ENCODE measurements at places on chromosomes 5 and 9. TPM values are rescaled to one million over a fixed set of nuclear protein-coding genes. Genes with fewer than 3 reads are reported as not detected.

DNA sequence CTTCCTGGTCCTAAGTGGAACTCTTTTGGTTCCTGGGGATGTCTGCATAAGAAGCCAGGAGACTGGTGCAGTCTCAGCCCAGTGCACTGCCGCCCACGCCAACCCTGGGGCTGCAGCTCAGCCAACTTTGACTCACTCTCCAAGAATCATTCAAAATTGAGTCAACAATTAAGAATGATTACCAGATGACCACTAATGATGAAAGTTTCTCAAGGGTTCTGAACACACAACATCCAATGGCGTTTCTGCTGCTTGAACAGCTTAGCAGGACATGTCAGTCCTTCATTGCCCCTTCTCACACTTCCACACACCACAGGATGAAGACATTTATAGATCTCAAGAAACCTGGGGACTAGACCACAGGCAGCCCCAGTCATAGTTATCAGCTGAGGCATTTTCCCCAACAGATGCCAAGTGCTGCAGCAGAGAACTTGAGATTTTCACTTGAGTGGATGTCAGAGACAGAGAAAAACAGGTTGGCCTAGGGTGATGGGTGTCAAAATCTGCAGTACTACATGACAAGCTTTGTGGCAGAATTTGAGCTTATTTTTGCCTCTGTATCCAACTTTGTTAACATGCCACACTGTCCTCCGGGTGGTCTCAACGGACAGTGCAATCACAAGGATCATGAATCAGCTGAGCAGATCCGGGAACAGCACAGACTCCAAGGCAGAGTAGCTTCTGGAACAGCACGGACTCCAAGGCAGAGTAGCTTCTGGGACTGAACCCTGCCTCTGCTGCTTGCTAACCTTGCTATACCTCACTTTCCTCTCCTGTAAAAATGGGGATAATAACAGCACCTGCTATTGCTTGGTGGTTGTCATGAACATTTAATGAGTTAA lies 356.1 kb downstream of the SPOCK1 start:
- DNase-seq = peak; percentile 89

DNA sequence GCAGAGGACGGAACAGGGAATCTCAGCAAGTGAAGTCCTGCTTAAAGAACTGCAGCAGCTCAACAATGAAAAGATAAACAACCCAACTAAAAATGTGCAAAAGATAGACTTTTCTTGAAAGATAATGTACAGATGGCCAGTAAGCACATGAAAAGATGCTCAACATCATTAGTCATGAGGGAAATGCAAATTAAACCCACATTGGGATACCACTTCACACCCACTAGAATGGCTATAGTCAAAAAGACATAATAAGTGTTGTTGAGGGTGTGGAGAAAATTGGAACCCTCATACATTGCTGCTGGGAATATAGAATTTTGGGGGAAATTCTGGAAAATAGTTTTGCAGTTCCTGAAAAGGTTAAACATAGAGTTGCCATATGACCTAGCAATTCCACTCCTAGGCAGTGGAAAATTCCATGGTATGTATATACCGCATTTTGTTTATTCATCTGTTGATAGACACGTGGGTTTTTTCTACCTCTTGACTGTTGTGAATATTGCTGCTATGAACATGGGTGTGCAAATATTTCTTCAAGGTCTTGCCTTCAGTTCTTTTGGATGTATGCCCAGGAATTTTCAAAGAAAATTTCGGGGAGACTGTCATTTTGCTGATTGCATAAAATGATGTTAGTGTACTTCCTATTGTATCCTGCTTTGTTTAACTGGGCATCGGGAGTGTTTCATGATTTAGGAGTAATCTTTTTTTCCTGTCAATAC lies 7.2 kb downstream of the CNOT8 start:
- DNase-seq = no peak

DNA sequence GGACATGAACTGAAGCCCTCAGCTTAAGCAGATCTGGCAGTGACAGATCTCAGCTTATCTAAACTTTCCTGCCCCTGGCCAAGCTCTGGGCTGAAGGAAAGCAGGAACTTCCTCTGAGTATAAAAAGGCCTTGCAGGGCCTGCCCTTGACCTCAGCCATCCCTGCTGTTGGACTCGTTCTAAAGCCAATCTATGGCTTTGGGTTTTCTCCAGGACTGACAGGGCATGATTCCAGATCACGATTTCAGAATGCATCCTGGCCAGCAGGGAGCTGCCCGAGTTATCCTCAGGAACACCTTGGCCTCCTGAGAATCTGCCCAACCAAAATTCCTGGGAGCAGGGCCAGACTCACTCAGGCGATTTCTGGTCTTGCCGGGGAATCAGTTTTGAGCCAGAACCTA lies 502.7 kb downstream of the TLE4 start:
- DNase-seq = no peak

DNA sequence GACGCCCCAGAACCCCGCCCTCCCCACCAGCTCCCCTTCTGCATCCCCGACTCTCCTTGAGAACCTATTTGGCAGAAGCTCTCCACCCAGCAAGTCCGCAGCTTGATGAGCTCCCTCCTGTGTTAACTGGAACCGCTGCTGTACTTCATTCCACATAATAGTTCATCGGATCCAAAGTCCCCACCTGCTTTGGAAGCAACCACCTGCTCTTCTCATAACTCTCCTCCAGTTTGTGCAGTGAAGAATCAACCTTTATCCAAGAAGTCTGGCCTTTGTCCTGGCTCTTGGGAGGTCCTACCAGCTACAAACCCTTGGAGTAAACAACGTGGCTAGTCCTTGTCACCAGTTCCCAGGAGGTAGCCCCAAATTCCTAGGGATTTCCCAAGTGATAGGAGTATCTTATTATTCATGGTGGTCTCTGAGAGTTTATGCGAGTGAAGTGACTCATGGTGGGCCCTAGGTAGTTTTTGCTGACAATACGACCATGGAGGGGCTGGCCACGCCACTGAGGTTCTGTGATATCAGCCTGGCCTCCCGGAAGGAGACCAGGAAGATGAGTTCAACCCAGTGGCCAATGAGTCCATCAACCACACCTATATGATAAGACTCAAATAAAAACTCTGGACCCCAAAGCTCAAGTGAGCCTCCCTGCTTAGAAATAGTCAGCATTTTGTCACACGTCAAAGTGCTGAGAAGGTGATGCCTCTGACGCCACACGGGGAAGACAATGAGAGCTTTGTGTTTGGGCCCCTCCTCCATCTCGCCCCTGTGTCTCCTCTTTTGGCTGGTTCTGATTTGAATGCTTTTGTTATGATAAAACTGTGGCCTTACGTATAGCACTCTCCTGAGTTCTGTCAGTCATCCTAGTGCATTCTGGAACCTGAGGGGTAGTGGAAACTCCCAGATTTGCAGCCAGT lies 3.6 kb upstream of the IL4 start:
- no peak for DNase-seq

GRCh38 chr9:36046923-36047322 lies 10.2 kb downstream of the RECK start:
- DNase-seq = no peak

- DNase-seq = peak; percentile 68
Measured at GRCh38 chr5:52743012-52743411, 44.7 kb upstream of the ITGA1 start.

DNA sequence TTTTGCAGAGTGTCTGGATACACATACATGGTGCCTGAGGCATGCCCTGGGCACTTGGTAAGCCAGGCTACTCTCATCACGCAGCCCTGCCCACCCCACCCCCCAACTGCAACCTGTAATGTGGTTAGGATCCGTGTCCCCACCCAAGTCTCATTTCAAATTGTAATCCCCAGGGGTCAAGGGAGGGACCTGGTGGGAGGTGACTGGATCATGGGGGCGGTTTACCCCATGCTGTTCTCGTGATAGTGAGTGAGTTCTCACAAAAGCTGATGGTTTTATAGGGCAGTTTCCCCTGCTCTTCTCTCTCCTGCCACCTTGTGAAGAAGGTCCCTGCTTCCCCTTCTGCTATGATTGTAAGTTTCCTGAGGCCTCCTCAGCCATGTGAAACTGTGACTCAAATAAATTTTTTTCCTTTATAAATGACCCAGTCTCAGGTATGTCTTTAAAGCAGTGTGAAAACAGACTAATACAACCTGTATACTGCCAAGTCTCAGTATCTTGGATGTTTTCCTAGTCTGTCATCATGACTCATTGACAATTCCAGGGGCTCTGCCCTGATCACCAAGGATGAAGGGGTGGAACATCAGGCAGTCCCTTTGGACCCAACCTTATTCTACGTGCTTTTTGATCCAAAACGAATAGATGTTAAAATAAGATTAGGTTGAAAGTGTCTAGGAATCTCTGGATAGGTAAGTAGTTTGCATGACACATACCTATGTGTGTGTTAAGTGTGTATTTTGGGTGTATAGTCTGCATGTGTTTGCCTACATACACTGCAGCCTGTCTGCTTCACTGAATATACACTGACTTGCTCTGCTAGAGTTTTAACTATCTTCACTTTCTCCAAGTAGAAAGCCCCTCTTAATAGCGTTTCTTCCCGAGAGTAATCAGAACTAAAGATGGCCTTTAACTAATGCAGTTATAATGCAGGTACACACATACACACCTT lies 293.8 kb downstream of the SLIT3 start:
- DNase-seq = peak; percentile 16

DNA sequence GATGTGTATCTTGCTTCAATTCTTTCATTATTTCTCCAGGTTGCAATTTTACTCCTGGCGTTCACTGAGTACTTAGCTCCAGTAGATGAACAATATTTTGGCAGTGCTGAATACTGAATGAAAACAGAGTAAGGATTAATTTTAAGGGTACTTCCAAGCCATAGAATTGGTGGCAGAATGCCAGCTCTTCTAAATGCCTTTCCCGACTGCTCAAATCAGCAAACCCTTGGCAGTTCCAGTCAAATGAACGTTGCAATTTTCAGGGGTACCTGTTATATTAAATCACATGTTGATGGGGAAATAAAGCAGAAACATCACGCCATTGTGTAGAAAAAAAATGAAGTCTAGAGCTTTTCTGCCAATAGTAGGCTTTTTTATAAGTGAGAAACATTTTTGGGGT lies 282.4 kb upstream of the RPS23 start:
- DNase-seq = no peak

GRCh38 chr9:119873877-119874276 lies 504.6 kb upstream of the BRINP1 start:
- no peak for DNase-seq

GRCh38 chr9:4678679-4679267 lies 596 bp upstream of the CDC37L1 start:
- peak; percentile 26 for DNase-seq

GRCh38 chr5:54988218-54988617 lies 2.8 kb upstream of the ESM1 start:
- DNase-seq = no peak

GRCh38 chr5:62260513-62260912 lies 45.5 kb upstream of the KIF2A start:
- no peak for DNase-seq

- no peak for DNase-seq
Measured at GRCh38 chr5:42745856-42746255, 10.8 kb upstream of the CCDC152 start.

DNA sequence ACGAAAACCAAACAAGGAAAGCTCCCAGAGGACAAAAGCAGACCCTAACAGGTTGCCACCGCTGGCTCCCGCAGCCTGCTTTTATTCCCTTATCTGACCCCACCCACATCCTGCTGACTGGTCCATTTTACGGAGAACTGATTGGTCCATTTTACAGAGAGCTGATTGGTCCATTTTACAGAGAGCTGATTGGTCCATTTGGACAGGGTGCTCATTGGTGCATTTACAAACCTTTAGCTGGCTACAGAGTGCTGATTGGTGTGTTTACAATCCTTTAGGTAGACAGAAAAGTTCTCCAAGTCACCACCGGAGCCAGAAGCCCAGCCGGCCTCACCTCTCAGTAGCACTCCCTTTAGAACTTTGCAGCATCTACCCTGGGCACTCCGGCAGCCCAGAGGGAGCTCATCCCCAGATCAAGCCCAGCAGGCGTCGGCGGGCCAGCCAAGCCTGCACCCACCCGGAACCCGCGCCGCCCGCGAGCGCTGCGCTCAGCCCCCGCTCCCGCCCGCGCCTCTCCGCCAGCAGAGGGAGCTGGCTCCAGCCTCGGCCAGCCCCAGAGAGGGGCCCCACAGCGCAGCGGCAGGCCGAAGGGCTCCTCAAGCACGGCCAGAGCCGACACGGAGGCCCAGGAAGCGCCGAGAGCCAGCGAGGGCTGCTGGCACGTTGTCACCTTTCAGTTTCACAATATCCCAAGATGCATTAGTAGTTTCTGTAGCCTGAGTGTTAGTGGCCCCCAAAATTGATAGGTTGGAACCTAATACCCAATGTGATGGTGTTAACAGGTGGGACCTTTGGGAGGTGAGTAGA lies 35.3 kb upstream of the CLPTM1L start:
- no peak for DNase-seq

DNA sequence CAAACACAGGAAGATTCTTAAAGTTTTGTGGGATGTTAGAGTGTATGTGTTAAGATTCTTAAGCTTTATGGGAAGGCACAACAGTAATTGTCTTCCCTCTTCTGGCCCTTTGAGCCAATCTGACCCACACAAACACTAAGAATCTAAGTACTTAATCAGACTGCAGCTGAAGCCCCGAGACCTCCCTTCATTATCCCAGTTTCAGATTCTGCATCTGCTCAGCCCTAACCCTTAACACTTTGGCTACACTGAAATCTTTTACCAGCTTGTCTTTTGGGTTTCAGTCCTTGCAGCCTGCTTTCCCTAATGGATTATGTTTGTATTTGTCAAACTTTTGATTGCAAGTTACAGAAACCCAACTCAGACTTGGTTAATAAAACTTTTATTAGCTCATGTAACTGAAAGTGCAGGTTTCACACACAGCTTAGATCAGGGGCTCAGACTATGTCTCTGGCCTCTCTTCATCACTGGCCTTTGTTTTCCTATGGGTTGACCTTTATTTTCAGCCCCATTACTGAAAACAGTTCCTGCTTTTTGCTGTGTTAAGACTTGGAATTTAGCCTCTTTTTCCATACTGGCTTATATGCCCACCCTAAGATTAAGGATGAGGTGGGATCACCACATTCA lies 71.5 kb downstream of the COX7C start:
- DNase-seq = no peak

DNA sequence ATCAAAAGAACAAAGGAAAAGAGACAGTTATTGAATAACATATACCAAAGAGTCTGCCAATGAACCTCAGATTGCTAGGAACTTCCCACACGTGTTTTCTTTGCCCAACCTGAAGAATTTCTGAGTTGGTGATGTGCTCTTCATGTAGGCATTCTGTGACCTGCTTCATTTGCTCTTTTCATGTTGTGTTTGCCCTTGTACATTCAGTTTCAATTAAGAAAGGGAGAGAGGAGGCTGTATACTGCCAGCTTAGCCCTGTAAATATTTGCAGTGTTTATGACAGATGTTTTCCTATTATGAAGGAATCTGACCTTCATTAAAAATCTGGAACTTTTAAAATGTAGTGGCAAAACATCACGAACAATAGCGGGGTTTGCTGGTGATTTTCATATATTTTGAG lies 168.5 kb downstream of the GAS1 start:
- no peak for DNase-seq

GRCh38 chr9:98219364-98219716 lies 26.9 kb upstream of the CORO2A start:
- DNase-seq = no peak

The DRD1 gene
- total RNA-seq = not detected

The HTR4 gene
- total RNA-seq = not detected

The C9orf153 gene
- total RNA-seq = 0.48 TPM

The ANKRD33B gene
- 0.36 TPM for total RNA-seq

The HEMGN gene
- not detected for total RNA-seq

The FOXD4 gene
- total RNA-seq = not detected

The GABRP gene
- not detected for total RNA-seq
